ENCODE measurements at places on chromosomes 4 and X.

DNA sequence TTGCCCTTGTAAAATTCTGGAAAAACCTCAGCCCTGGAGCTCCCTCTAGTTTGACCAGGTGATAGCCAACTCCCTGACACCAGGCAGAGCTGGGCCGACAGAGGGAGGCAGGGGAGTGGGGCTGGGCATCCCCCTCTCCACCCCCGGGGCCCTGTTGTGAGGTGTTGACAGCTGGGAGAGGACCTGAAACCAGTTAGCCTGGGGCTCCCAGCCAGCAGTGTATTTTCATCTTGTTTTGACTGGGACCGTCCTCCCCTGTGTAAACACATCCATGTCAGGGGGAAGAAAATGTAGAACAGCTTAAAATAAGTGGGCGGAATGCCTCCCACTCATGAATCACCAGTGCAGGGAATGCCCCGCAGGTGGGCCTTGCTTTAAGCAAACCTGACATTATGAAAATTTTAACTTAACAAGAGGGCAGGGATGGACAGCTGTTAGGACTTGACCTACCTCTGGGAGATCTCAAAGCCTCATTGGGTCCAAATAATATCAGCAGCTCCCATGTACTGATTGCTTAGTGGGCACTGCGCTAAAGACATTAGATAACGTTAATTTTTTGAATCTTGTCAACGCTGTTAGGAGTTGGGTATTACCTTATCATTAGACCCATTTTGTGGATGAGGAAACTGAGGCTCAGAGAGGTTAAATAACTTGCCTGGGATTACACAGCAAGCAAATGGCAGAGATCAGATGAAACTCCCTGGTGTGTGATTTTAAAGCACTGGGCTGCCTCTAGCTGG lies 45.9 kb downstream of the TSC22D3 start:
- DNase-seq, result no peak

DNA sequence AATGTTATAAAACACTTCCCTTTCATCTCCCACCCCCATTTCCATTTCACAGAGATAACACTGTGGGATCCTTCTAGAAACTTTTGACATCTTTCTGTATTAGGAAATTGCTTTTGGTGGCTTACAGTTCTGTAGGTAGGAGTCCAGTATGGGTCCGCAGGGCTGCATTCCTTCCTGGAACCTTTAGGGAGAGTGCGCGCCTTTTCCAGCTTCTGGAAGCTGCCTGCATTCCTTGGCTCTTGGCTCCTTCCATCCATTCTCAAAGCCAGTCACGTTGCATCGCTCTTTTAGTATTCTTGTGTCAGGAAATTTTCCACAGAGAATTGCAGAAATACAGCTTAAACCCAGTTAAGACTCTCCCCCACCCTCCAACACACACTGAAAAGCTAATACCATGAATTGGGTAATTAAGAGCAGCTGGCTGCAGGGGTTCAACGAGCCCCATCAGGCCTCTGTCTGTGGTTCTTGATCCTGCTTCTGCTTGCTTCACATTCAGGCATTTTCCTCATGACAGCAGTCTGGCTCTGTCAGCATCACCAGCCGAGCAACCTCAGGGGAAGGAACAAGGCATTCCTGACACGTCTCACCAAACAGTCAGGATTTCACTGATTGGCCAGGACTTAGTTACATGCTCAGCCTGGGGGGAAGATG lies 48.8 kb downstream of the SEPTIN11 start:
- DNase-seq, result no peak

GRCh38 chrX:111375747-111376146 lies 36.2 kb downstream of the DCX start:
- DNase-seq, result no peak

GRCh38 chr4:145859926-145860325 lies 78.7 kb downstream of the ZNF827 start:
- no peak for DNase-seq

- peak; percentile 15 for DNase-seq
Observed at GRCh38 chrX:120380699-120381098, 18.8 kb downstream of the ATP1B4 start.

DNA sequence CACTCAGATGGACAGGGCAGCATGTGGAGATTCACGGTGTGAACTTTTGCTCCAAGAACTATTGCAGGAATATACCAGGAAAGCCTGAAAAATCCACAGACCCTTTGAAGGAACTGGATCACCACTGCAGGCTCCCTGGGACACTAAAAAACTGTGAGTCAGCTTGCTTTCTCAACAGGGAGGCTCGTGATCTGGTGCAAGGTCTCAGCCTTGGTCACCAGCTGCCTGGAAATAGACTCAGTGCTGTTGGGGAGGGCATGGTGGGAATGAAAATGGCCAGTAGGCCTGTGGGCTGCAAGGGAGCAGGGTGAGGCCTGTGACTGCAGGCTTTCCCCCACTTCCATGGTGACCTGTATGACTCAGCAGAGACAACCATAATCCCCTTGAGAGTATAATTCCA lies 426.4 kb upstream of the RPS6KA3 start:
- DNase-seq, result no peak
